ENCODE measurements at places on chromosomes 12 and 14.
A peak's percentile ranks its signal among the peaks of the same experiment; 100 is the strongest.

DNA sequence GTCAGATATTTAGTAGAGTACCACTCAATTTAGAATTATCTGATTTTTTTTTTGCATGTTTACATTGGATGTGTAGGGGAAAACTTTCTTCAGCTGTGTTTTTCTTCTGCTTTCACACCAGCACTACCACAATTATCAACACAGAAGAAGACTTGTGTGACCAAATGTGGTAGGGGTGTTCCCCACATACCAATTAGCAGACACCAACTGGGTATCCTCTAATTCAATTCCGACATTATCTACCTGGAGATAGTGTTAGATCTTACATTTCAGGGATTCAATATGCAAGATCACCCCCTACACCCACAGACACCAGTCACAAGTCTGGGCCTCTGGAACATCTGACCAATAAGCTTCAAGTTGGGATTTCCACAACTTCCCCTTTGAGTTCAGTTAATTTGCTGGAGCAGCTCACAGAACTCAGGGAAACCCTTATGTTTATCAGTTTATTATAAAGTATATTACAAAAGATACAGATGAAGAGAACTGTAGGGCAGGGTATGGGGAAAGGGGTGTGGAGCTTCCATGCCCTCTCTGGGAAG, 4.1 kb upstream of the KLRG1 start:
- DNase-seq = no peak

DNA sequence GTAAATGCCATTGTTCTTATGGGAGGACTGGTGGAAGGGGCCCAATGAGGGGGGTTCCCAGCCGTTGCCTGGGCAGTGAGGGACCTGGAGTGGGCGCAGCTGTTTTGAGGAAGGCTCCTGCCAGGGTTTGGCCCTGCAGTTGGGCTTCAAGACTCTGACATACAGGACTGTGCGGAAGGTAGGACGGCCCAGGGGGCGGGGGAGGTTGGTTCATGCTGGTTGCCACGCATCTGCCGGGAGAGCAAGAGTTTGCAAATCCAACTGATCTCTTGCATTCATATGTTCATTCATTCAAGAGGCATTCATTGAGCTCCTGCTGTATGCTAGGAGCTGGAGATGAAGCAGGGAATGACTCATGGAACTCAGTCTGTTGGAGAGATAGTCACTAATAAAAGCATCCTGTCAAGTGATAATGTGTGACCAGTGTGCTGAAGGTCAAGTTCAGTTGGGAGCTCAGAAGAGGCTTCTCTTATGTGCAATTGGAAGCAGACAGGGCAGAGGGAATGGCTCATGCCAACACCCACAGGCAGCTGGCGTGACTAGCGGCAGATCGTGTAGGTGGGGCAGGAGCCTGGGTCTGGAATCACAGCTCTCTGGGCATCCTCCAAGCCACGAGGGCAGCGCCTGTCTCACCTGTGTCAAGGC, 7.8 kb downstream of the SH2B3 start:
- no peak for DNase-seq

- no peak for DNase-seq
These were observed 85.6 kb downstream of the NT5DC3 start for GRCh38 chr12:103755425-103755824.

DNA sequence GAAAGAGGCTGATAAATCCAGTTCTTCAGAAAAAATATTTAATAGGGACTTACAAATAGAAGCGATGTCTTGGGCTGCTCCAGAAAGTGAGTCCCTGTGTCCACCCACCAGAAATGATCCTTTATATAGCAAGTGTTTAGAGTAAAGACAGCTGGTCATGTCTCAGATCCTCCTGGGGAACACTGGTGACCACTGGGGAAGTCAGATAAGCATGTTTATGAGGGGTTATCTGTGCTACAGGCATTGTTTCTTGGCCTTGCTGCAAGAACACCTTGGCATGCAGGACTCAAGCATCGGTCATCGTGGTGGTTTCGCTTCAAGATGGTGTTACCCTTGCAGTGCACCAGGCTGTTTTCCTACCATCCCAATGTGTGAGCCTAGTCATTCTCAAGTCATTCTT, 27.2 kb downstream of the CPM start:
- no peak for DNase-seq

- DNase-seq = no peak
These were observed 933.1 kb upstream of the FBXO33 start for GRCh38 chr14:40365305-40365704.

GRCh38 chr12:70648831-70649230, 11.6 kb upstream of the PTPRB start:
- DNase-seq = no peak

GRCh38 chr12:95499772-95500171, 25.8 kb downstream of the METAP2 start:
- DNase-seq = no peak

- no peak for DNase-seq
These were observed 24.9 kb upstream of the CCDC63 start for GRCh38 chr12:110821917-110822316.

GRCh38 chr14:34331728-34332623, 130.1 kb downstream of the SPTSSA start:
- DNase-seq = no peak

GRCh38 chr12:11601647-11602046, 47.8 kb upstream of the ETV6 start:
- DNase-seq = no peak

DNA sequence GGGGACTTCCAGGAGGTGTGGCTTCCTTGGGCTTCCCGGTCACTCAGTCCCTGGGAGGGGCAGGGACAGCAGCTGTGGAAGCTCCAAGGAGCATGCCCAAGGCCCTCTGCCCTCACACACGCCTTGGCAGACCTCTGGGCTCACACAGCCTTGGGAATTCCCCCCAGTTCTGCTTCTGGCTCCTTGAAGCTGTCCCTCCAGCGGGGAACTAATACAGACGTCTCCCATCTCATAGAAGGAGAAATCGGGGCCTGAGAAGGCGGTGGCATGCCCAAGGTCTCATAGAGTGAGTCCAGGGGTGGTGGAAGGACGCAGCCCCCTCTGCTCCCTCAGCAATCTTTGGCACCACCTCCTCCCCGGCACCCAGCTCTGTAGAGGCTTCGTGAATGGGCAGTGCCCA, 15.7 kb upstream of the TMEM119 start:
- no peak for DNase-seq

DNA sequence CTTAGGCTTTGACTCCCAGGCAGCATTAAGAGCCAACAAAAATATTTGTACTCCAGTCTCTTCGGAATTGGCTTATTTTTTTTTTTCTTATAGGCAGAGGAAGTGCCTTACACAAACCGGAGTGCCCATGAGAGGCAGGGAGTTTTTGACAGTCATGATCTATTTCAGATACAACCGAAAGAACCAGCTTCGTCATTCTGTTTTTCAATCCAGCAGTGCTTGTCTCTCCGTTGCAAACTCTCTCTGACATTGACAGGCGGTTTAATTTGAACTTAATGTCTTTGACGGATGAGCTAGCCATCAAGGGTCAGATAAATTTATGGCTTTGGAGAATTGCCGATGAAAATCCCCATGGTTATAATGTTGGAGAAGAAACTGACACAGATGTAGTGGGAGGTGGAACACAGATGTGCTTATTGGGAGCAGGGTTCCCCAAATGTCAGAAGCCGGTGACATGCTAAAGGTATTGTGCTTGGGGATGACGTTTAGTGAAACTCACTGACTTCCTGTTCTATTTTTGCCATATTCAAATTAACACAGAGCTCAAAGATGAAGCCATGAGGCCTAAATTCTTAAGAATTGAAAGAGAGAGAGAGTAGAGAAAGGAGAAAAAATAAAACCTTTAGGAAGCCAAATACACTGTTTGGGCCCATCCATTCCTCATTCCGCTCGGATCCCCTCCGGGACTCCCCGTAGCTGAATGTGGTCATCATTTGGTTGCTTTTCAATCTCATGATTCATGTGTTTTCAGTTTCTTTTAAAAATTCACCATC, 59.7 kb downstream of the PLXNC1 start:
- DNase-seq = no peak

DNA sequence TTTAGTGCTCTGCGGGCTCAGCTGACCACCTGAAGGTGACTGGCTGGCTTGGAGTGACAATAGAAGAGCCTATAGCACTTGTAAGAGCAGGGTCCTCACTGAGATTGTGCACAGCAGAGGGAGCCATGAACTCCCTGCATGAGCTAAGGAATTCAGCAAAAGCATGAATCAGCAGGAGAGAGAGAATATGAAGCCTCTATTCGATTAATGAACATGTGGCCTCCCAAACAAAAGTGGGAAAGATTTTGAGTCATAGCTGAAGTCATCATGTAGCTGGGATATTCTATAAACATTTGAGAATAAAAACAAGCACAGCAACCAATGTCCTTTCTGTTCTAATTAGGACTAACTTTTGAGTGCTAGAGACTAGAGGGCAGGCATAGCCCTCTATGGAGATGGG, 626.6 kb downstream of the DIO2 start:
- no peak for DNase-seq

DNA sequence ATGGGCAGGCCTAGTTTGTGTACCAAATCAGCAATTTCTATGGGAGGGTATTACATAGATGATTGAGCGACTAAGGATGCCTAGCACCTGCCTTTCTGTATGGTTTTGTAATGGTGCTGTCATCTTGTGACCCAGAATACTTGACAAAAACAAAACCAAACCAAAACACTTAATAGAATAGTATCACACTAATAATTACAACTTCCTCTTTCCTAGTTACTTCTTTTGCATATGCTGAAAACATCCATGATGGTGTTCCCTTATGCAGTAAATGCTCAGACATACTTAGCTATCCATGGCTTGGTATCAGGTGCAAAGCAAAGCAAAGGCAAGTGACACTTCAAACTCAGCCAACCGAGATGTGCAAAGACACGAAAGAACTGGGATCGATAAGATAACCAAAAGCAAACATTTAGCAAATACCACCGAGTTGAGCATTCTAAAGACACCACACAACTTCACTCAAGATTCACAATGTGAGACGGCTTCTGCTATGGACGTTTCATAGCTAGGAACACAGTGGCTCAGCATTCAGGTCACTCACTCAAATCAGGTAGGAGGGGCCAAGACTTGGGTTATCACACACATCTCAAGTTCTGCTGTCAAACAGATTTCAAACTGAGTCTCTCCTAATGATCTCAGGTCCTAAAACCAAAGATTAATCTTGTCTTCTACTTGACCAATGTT, 24.3 kb downstream of the PPP1CC start:
- DNase-seq = peak; percentile 89

DNA sequence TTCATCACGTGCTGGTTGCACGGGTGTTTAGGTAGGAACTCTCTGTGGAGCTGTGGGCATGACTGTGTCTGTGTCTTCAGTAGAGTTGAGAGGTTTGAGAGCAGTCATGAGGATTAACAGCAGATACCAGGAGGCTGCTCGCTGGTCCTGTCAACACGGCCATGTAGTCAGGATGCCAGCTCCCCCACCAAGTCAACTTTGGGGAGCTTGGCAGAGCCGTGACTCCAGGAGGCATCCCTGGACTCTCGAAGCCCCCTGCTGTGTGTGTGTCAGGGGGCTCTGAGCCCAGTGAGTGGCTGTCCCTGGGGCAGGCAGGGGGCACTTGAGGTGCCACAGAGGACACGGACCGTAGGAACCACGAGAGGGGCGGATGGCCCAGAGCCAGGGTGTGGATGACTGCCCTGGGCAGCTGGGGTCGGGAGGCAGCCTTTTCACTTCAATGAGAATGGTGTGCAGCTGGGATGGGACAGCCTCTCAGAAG, 7.2 kb upstream of the GPR132 start:
- no peak for DNase-seq

GRCh38 chr12:100069795-100070194, 72.9 kb downstream of the BLTP3B start:
- no peak for DNase-seq

DNA sequence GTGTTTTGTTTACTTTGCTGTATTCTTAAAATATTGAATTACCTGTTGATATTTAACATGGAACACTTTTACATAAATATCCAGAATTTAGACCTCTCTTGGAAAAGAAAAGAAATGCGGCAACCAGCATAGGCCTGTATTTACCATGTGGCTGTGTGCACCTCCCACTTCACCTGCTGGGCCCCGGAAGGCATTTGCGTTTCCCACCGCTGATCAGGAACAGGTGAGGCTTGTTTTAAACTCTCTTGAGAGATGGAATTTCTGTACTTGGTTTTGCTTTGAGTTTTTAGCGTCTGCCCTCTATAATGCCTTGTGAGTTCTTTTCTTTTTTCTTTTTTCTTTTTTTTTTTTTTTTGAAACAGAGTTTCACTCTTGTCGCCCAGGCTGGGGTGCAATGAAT, 124.2 kb downstream of the GLT1D1 start:
- DNase-seq = no peak

- DNase-seq = no peak
These were observed 22.8 kb downstream of the IFT81 start for GRCh38 chr12:110146986-110147385.

GRCh38 chr12:6241495-6241894, 41.3 kb downstream of the CD9 start:
- no peak for DNase-seq

DNA sequence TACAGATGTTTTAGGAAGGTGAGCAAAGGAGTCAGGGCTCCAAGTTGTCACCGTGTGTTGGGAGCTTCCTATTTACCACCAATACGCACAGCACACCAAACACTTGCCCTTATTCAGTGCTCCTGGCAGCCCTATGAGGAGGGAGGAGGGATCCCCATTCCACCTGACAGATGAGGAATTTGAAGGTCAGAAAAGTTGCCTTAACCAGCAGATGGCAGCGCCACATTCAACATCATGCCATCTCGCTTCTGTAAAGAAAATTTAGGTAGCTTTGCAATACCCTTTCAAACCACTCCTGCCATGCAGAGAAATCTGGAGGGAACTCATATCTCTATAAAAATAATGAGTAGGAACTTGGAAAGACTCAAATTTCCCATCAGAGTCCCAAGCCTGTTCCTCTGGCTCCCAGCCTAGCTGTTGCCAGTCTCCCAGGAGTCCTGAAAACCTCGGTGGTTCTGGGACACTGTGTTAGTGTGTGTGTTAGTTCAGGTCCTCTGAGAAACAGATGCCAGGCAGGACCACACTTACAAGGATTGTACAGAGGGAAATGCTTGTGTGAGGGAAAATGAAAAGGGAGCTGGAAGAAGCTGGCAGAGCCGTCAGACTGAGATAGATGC, 410.5 kb downstream of the MED13L start:
- no peak for DNase-seq

DNA sequence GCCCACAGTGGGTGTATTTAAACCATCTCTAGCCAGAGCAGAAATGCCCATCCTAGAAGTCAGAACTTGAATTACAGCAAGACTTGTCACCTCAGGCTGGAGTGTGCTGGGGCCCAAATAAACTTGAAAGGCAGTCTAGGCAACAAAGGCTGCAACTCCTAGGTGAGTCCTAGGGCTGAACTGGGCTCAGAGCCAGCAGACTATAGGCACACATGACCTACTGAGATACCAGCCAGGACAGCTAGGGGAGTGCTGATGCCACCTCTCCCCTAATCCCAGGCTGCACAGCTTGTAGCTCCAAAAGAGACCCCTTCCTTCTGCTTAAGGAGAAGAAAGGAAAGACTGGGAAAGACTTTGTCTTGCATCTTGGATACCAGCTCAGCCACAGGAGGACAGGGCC, 106.0 kb downstream of the TXNDC16 start:
- no peak for DNase-seq

- DNase-seq = no peak
These were observed 1.5 kb upstream of the GPR65 start for GRCh38 chr14:88003425-88003824.

- DNase-seq = no peak
These were observed 78.1 kb upstream of the ST8SIA1 start for GRCh38 chr12:22412581-22412980.

Data from NCI-H187 treated with DMSO at 0.1 percent for 48 hours (cell line).